ENCODE measurements at places on chromosomes 7 and 10.

GRCh38 chr7:144529269-144529926 lies 125.9 kb upstream of the NOBOX start:
- DNase-seq: no peak

GRCh38 chr7:39480901-39481300 lies 85.3 kb upstream of the YAE1 start:
- DNase-seq: no peak

DNA sequence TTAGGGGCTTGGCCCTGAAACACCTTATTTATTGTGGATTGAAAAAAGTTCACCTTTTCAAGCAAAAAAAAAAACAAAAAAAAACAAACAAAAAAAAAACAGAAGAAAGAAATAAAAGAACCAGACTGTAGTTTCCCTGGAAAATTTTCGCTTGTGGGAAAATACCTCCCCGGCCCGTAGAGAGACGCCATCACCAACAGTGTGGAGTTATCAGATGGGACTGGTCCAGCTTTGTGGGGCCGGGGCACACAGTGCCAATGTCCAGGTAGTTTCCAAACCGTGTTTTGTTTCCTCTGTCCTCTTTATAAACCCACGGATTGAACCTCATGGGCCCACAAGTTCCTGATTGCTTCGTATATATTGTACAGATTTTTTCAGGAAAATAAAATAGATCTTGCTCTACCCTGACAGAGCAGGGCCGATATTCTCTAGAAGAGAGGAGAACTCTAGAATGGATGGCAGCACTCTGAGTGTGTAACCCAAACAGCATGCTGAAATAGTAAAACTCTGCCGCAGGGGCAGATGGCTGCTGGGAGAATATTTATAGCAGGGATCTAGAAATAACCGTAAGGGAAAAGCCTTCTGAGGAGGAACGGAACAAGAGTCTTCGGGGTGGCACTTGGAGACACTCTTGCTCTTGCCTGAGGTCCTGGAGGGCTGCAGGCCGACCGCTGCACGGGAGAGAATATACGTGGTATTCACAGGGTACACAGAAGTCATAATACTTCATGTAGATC lies 241.0 kb downstream of the FRMD4A start:
- DNase-seq: no peak

- DNase-seq: no peak
Measured at GRCh38 chr10:88039496-88040200, 176.2 kb downstream of the PTEN start.

DNA sequence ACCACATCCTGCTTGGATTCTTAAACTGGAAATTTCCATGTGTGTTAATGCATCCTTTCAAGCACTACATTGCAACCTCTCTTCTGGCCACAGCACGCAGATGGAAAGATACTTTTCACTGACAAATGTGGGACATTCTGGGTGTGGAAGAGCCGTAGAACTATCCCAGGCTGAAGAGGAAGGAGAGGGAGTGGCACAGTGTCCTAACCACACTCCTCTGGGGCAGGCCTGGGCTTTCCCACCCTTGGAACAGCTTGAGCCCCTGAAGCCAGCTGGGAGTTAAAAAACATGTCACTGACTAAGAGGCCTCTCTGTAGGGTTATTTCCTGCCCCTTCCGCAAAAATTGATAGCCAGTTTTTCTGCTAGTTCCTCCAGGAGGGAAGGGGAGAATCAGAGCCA lies 34.0 kb upstream of the DNMBP start:
- DNase-seq: no peak

DNA sequence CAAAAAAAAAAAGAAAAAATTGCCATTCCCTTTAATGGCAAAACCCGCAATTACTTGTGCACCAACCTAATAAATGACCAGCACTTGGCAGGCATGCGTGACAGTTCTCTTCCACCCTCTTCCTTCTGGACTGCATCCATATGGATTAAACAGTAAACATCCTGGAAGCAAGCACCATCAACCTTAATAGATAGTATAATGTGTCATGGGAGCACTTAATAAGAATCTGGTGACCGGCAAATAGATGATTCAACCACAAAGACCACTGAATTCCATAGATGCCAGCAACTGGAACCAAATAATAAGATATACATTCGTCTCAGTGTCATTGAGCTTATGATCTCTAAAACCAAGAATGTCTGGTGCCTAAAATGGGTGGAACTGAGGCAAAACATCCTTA lies 610.2 kb downstream of the CALN1 start:
- no peak for DNase-seq

DNA sequence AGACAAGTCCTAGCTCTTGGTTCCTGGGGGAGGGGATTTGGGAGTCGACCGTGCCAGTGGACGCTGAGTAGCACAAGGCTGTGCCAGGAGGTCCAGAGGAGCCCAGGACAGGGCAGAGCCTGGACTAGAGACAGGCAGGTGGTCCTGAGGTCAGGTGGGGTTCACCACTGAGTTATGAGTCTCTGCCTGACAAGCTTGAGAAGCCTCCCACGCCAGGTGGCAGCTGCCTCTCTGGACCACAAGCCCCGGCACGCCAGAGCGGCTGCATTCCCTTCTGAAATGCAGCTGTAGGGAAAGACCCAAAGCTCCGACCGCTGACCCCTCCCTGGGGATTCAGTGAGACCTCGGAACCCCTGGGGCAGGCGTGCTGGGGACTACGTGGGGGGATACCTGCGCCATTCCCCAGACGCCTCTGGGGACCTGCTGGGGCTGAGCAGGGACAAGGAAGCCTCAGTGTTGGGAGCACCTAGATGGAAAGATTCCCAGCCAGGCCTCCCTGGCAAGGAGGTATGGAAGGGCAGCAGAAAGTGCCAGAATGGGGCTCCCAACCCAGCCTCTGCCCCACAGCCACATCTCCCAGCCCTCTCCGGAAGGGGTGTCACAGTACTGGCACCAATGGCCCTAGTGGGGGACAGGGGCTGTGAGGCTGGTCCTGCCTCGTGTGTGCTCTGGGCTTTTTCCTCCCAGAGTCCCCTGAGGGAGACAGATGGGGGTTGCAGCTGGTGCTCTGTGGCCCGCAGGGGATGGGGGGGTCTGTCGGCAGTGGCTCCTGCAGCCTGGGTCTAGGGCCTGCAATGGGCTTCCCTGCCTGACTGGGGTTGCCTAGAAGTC lies 29.0 kb downstream of the PDGFA start:
- DNase-seq: no peak

DNA sequence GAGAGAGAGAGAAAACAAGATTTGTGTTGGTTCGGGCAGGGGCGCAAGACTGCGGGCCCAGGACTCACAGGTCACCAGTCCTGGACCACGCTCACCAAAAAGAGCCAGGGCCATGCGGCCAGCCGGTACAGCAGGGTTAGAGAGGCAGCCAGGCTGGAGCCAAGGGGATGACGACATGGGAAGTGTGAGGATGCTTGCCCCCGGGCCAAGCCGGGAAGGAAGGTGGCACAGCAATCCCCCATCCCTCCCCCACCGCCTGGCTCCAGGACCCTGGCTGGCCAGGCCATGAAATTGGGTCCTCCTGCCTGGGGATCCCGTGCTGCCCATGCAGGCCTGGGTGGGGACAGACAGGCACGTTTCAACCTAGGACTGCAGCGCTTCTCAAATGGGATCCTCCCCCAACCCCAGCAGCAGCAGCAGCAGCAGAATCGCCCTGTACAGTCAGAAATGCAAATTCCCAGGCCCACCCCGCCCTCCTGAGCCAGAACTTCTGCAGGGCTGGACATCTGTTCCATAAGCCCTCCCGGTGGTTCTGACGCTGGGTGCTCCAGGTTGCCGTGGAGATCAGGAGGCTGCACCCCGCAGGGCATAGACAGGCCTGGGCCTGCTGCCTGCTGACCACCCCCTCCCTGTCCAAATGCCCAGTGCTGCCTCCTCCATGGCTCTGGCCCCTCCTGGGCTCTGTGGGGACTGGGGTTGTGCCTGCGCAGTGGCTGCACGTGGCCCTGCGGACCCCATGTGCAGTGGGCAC lies 35.0 kb downstream of the YKT6 start:
- no peak for DNase-seq

GRCh38 chr7:19587291-19587690 lies 121.5 kb downstream of the POLR1F start:
- no peak for DNase-seq

DNA sequence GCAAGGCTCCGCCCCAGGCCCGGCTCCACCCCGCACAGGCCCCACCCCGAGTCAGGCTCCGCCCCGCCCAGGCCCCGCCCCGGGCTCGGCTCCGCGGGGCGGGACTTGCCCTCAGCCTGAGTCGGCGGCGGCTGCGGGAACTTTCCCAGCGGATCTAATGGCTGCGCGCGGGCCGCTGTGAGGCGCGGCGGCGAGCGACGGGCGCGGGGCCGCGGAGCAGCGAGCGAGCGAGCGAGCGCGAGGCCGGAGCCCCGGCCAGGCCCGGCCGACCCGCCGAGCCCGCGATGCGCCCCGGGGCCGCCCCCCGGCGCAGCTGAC lies at the start of gene INPP5A:
TSS of gene INPP5A (plus strand) at position 104 of the 318 bp plus-strand sequence. CDS start 310 bp downstream, outside the sequence.
- DNase-seq: no peak

- DNase-seq: no peak
Measured at GRCh38 chr7:139703487-139704307, 74.1 kb downstream of the HIPK2 start.

DNA sequence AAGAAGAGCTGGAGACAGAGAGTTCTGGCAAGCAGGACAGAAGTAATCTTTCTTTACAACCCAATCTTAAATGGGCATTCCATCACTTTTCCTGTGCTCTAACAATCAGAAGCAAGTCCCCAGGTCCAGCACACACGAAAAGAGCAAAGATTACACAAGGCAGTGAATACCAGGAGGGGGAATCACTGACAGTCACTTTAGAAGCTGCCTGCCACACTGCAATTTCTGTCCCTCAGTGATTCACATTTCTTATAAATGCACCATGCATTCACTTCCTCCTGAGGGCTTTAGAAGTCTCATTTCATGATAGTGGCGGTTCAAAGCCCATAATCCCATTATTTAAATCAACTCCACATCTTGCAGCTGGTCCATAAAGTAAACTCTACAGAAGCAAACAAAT lies 362.5 kb downstream of the POM121L12 start:
- DNase-seq: no peak

- no peak for DNase-seq
Measured at GRCh38 chr10:117257721-117258120, 16.8 kb downstream of the SLC18A2 start.

DNA sequence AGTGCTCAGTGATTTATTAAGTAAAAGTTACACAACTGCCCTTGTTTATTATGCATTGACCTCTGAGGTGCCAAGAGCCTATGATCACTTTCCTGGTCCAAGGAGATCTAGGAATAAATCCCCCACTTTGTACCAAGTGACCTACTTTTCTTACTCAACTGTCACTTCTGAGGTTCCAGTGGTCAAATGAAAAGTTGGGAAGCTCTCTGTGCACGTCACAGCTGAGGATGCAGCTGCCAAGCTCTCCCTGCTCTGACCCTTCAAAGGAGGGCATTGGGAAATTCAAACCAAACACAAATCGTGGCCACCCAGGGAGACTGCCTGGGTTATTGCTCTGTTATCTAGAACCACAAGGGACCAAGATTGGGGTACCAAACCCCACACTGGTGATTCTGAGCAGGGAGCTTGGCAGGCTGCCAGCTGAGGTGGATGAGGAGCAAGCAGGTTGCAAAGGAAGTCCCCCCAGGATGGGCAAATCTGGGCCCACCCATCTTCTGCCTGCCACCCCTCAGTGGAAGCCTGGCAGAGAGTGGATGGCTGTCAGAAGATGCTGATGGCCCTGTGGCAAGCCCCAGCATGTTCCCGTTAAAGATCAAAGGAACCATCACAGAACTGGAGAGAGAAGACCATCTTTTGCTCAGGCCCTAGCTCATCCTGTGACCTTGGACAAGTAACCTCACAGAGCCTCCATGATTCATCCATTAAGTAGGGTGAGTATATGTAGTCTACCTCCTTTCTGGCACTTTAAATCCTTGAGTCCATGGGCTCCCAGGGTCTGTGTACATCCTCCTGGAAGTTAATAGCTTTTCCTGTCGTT lies 106.8 kb downstream of the PPP1R3C start:
- DNase-seq: no peak

- DNase-seq: no peak
Measured at GRCh38 chr10:118570591-118570990, 24.9 kb downstream of the PRLHR start.

- no peak for DNase-seq
Measured at GRCh38 chr10:93124580-93125318, 51.1 kb downstream of the CYP26A1 start.

GRCh38 chr10:100174699-100175677 lies 10.8 kb downstream of the ERLIN1 start:
- no peak for DNase-seq

- no peak for DNase-seq
Measured at GRCh38 chr10:10977978-10978377, 39.7 kb upstream of the CELF2 start.

- DNase-seq: no peak
Measured at GRCh38 chr7:150374026-150374425, 5.1 kb upstream of the ZNF775 start.

DNA sequence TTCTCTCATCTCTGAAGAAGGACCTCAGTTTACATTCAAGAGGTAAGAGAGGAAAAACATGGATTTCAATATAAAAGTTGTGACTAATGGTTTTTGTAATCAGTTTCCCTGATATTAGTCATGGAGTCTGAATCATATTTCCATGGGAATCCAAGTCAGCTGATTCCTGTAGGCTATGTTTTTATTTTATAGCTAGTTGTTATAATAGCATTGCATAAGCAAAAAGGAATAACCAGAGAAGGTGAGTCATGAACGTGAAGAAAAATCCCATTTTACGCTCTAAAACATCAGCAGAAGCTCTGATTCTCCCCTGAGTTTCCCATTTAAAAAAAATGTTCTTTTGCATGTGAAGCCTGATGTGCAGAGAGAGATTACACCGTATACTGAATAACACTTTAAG lies 299.3 kb downstream of the SFMBT2 start:
- no peak for DNase-seq

- no peak for DNase-seq
Measured at GRCh38 chr7:105429746-105430612, 41.3 kb upstream of the SRPK2 start.

DNA sequence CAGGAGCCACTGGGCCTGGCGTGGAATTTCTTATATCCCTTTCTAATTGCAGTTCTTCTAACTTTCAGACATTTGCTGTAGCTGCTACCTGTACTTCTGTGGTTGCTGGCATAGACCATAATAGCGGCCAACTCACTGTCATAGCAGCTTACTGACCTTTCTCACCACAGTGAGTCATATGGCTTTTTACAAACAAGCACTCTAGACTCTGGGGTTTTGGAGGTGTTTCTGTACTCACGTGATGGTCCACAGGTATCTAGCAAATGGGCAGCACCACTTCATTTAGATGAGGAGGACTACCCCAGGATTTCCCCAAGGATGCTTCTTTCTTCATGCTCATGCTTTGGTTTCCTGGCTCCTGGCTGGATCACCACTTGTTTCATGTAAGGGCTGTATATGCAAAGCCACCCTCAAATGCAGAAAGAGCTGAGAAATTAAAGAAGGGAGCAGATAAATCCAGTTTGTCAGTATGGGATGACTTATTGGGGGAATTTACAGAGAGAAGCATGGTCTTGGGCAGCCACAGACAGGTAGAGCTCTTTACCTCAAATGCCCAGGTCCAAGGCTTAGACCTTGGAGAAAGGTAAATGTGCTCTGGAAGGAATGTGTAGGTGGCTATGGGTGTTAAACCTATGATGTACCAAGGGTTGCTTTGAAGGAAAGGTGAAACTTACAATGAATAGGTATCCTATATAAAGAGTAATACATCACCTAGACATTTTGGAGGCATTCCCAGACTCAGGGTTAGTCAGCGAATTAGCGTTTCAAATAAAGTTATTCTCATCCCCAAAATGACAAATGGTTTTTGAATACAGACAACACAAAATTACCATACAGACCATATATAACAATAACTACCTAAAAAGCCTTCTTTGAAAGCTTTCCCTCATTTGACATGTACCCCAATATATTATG lies 15.9 kb upstream of the SLC25A16 start:
- no peak for DNase-seq

GRCh38 chr10:26840938-26841732 lies 19.6 kb downstream of the ABI1 start:
- DNase-seq: no peak
